ENCODE measurements at places on chromosomes 3 and 15. TPM values are rescaled to one million over a fixed set of nuclear protein-coding genes. Genes with fewer than 3 reads are reported as not detected.
A peak's percentile ranks its signal among the peaks of the same experiment; 100 is the strongest.

- no peak for DNase-seq
Observed at GRCh38 chr15:62985768-62986167, 56.8 kb upstream of the TPM1 start.

GRCh38 chr3:38471260-38471857 is 17.7 kb downstream of the ACVR2B start:
- no peak for DNase-seq

DNA sequence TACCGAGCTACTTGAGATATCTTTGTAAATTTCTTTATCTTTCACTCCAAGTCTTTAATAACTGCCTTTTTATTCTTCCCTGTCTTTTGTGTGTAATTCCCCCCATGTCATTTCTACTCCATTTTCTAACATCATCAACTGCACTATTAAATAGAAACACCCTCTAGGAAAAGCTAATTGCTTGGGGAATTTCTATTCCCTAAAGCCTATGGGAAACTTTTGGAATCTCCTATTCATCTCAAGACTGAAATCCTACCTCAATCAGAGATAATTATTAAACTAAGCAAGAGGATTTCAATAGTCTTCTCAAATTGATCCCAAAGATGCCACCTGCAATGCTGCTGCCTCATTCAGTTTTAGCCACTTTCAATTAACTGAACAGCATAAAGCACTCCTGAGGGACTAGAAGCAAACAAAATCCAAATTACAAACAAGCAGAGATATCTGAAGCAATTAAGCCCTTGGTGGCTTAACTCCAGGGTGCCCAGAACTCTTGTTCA is 598.7 kb downstream of the IGSF11 start:
- no peak for DNase-seq

The C3orf22 gene
- not detected for polyA plus RNA-seq

DNA sequence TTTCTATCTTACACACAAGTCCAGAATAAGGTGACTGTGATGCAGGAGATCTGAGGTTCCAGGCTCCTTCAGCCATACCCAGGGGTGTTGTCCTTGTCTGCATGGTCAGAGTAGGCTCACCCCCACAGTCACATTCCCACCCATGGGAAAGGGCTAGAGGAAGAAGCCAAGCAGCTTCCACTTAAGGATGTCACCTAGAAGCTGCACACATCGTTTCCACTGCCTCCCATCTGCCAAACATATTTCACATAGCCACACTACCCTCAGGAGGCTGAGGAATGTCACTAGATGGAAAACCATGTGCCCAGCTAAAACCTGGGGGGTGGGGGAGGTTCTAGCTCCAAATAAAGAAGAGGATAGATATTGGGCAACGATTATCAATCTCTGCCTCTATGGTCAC is 58.1 kb downstream of the TMEM39A start:
- DNase-seq, result no peak

The LRRC3B gene
- polyA plus RNA-seq, result not detected

The CIAO2A gene
- polyA plus RNA-seq, result 44.6 TPM

The MASP1 gene
- polyA plus RNA-seq, result not detected

- no peak for DNase-seq
Observed at GRCh38 chr3:47954567-47954966, 61.6 kb downstream of the MAP4 start.

DNA sequence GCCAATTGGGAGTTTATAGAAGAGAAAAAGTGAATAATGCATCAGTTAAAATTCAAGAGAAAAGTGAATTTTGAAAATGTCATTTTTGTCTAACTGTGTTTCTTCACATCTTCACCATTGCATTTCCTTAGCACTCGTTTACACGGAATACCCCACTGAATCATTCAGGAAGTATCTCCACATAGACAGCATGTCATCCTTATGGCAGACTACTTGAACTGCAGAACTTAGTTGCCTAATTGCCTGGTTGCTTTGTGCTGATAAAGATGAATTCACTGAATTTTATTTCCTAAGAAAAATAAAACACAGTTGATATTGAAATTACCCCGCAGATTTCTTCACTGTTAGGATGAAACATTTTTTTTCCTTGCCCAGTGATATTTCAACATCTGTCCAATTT is 627.1 kb downstream of the ROBO1 start:
- DNase-seq, result peak; percentile 1

The RTP3 gene
- not detected for polyA plus RNA-seq

DNA sequence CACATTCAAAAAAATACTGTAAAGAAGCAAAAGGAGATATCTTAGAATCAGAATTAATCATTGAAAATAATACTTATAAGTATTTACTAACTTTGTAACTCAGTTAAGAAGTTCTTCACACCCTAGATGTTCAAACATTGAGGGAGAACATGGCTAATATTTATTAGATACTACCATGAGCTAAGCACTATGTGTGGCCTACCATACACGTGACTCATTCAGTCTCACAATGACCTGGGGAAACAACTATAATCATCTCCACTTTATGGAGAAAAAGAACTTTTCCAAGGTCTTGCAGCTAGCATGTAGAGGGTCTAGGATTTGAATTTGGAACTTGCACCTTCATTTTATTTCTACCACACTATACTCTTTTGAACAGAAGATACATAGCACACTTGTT is 361.9 kb upstream of the CFAP20DC start:
- no peak for DNase-seq

All from mammary epithelial cell (primary cell).